Sciatic nerve (tissue), 2 donors: ENCODE measurements at places on chromosomes 4 and X. TPM values are rescaled to one million over a fixed set of nuclear protein-coding genes. Genes with fewer than 3 reads are reported as not detected.
A peak's percentile ranks its signal among the peaks of the same experiment; 100 is the strongest.

GRCh38 chr4:138114434-138114833, 127.7 kb downstream of the SLC7A11 start:
- DNase-seq: no peak

The MECP2 gene
- total RNA-seq: 85.6 TPM

The FGFBP1 gene
- total RNA-seq: not detected

- no peak for DNase-seq
Measured at GRCh38 chrX:21738950-21739287, 19.0 kb downstream of the SMPX start.

The CENPVL1 gene
- total RNA-seq: not detected

GRCh38 chr4:69322055-69322454, 41.8 kb downstream of the UGT2B28 start:
- no peak for DNase-seq

The PFKFB1 gene
- total RNA-seq: 2.2 TPM

DNA sequence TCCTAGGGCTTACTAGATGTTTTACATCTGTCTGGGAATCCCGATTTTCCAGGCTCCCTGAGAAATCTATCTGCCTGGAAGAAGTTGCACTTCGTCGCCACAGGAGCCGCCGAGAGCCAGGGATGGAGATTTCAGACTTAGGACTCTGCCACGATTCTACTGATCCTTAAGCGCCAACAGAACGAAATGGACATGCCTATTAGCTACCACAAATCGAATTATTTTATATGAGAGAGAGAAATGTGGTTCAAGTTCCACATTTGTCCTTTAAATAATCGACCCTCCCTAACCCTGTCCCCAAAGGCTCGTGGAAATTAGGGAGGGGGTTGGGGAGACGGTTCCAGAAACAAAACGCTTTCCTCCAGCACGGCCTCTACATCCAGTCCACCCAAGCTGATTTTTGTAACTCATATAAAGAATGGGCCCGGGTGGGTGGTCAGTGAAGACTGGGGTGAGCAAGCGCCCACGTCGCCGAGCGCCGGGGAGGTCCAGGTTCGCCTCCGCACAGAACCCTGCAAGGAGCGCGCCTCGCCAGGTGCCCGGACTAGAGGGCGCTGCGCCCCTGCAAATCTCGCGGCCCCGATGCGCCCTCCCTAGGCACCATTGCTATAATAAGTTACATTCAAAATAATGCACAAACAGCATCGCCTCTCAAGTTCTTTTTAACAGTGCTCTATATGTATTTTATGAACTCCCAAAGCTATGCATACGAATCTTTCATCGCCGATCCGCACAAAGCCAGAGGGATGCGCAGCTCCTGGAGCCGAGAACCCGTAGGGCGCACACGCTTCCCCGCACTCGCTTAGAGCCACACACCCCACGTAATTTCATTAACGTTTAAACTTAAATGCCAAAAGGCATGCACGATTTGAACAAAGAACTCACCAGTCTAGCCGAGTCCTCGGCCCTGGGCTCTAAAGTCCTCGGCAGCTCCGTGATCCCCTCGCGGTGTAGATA, 2.1 kb upstream of the FAT1 start:
- DNase-seq: peak; percentile 87

- DNase-seq: no peak
Measured at GRCh38 chr4:4986841-4987240, 32.4 kb downstream of the CYTL1 start.

GRCh38 chr4:123600987-123601904, 204.7 kb downstream of the SPRY1 start:
- DNase-seq: no peak

The ATP2B3 gene
- 0.09 TPM for total RNA-seq

GRCh38 chrX:44876086-44876485, 3.1 kb downstream of the KDM6A start:
- DNase-seq: no peak

The FAAH2 gene
- 1.4 TPM for total RNA-seq

DNA sequence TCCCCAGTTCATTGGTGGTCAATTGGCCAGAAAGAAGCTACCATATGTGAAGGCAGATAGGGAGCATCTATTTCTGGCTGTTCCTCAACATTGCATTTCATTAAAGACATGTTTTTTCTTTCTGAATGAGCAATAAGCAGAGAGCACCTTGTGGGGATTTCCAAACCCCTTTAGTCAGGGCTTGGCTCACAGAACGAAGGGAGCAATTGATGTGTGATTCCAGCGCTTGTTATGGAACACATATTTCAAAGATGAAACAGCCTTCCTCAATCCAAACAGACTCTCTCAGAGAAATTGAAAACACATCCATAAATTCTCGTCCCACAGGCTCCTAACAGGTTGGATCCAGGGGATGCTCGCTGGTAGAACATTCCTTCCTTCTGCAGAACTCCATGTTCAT, 84.1 kb downstream of the CLCN4 start:
- DNase-seq: no peak

- no peak for DNase-seq
Measured at GRCh38 chrX:63755892-63756291, 29.1 kb downstream of the ARHGEF9 start.

The ATOH1 gene
- total RNA-seq: not detected

GRCh38 chr4:163649557-163650091, 155.1 kb downstream of the TMA16 start:
- DNase-seq: no peak

The GAGE12E gene
- total RNA-seq: not detected

GRCh38 chrX:110245011-110245410, 72.9 kb downstream of the AMMECR1 start:
- no peak for DNase-seq

DNA sequence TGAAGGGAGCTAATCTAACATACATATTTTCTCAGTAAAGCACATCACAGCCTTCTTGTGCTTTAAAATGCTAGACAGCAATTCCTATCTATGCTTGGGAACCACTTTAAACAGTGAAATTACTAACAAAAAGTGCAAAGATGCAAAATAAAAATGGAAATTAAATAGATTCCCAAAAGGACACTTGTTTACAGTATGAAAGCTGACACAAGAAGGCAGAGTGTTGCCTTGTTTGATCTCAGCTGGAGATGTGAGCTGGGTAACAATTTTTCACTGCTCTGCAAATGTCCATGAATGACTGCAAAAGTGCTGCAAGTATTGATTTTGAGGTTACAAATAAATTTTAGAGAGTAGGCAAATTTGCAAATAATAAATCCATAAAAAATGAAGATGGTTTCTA, 22.3 kb downstream of the GRIA2 start:
- no peak for DNase-seq
